ENCODE measurements at places on chromosomes 6 and 20.

- DNase-seq: no peak
Observed at GRCh38 chr6:136403110-136403980, 113.7 kb upstream of the BCLAF1 start.

GRCh38 chr6:158191761-158192160 lies 23.6 kb downstream of the GTF2H5 start:
- no peak for DNase-seq

- no peak for DNase-seq
Observed at GRCh38 chr6:49468042-49468441, 4.9 kb downstream of the CENPQ start.

DNA sequence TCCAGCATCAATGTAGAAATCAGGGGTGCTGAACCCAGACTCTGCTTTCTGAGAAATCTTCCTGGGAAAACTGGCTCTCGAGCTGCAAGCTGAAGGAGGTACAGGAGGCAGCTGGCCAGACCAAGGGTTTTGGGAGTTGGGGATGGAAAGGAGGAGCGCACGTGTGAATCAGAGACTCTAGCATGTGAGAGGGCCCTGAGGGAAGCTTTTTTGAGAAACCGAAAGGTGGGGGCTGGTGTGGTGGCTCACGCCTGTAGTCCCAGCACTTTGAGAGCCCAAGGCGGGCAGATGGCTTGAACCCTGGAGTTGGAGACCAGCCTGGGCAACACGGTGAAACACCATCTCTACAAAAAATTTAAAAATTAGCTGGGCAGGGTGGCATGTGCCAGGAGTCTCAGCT lies 37.1 kb upstream of the EEF1E1 start:
- no peak for DNase-seq

DNA sequence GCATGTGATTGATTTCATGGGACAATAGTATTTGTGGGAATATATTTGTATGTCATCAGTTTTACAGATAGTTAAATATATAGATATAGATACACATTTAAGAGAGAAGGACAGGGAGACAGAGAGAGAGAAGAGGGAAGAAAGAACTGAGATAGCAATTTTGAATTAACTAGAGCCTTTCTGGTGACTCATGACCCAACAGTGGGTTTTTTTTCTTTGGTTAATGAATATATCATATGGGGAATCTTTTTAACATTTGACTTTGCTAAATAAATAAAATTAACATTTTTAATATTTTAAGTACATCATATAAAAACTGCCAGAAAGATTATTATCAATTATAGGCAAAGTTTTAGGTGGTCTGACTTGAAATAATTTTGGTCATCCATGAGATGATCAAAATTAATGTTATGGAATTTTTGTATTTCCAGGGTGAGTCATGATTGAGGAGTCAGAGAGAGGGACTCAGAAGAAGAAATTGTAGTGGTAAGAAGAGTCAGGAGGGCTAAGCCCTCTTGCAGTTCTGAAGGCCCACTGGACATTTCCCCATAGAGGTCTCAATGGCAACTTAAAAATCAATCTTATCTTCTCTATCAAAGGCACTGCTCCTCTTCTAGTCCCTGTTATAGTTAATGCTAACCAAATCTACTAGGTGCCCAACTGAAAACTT lies 508.1 kb upstream of the MAP3K7 start:
- DNase-seq: no peak
